Naive thymus-derived CD8-positive, alpha-beta T cell (primary cell): ENCODE measurements at places on chromosomes 2 and 18. TPM values are rescaled to one million over a fixed set of nuclear protein-coding genes. Genes with fewer than 3 reads are reported as not detected.

Gene REG1B
- total RNA-seq, result not detected

DNA sequence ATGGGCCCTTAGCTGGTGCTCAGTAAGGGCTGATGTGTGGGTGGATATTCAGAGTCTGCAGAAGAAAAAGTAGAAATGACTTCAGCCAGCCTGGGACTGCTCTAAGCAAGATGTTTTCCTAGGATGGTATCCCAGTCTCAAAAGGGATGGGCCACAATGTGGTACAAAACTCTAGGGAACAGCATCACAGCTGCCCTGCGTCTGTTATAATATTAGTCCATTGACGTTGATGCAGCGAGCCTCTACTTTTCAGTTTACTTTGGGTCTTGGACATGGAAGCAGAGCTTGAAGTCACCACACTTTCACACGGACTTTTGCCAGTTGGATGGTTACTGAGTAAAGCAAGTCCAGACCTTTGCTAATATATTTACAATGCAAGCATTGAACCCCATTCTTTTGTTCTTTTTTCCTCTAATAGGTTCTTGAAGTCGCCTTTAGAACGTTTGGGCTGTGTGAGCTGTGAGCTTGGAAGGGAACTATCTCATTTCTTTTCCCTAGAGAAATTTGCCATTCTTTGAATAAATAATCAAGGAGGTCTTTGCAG, 105.7 kb downstream of the RDH14 start:
- DNase-seq, result no peak
- H3K36me3 ChIP-seq, result peaks cover 2% of the 10 kb centered on the region
- no peak overlapping the region for H3K27ac ChIP-seq

- no peak overlapping the region for H3K27ac ChIP-seq
- no peaks in the 10 kb centered on the region for H3K4me1 ChIP-seq
- DNase-seq, result no peak
- no peaks in the 10 kb centered on the region for H3K36me3 ChIP-seq
- no peaks in the 10 kb centered on the region for H3K27me3 ChIP-seq
Observed at GRCh38 chr18:25058521-25058920, 293.4 kb downstream of the ZNF521 start.

- no peak overlapping the region for H3K27ac ChIP-seq
- no peak overlapping the region for H3K4me3 ChIP-seq
- H3K27me3 ChIP-seq, result peaks cover 2% of the 10 kb centered on the region
- no peak for DNase-seq
- no peaks in the 10 kb centered on the region for H3K4me1 ChIP-seq
- no peaks in the 10 kb centered on the region for H3K36me3 ChIP-seq
Observed at GRCh38 chr2:6793371-6793770, 72.3 kb downstream of the CMPK2 start.

Gene FAM228A
- 1.2 TPM for total RNA-seq
